ENCODE measurements at places on chromosomes 12 and 14.

DNA sequence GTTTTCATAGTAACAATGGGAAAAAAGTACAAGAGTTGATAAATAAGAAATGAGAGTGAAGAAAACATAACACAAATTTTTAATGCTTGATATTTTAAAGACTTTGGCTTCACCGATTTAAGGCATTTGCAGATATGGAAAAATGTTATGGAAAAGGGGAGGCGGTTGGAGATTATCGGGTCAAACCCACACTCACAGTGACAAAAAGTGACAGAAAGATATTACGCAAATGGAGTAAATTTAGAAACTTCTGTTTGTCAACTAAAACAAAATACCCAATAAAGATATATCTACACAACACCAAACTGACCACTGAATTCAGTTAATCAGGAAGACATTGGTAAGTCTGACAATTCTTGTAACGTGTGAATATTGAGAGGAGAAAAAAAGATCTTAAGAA, 2.5 kb downstream of the PPP1R12A start:
- DNase-seq, result no peak

GRCh38 chr14:96423446-96424108, 31.6 kb downstream of the AK7 start:
- no peak for DNase-seq

DNA sequence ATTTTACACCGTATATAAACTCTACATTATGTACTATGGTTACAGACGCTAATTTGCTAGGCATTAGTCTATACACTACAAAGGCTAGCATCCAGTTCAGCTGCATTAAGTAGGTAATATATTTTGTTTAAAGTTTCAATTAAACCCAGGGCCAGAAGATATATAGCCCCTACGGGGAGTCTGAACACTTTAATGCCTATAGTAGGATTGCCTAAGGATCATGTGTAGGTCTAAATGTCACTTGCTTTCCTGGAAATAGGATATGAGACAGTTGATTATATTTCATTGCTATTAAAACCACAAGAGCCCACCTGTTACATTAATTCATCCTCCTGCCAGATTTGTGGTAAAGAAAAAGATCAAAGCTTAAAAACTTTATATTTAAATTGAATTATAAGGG, 286.9 kb downstream of the TMTC2 start:
- DNase-seq, result no peak

DNA sequence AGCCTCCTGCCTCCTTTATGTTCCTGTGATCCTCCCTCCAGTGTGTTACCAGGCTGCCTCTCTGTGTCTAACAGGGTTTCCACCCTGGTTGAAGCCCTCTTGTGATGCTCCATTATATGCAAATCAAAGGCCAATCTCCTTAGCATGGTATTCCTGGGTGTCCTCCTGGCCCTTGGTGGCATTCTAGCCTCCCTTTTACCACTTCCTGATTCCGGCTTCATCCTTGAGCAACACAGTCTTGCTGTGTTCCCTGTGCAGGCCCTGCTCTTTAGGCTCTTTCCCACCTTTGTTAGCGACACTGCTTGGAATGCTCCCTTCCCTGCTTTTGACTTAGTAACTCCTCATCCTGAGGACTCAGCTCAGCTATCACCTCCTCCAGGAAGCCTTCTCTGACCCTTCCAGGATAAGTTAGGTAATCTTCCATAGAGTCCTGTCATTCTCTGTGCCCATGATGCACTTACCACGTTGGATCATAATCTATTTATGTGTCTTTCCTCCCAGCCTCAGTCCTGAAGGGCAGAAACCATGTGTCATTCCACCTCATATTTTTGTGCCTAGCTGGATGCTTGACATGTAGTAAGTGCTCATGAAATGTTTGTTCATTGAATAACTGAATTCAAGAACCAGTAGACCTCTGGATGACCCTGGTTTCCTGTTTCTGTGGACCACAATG, 37.3 kb downstream of the PRKCH start:
- DNase-seq, result no peak

GRCh38 chr14:24312736-24313507, 1.6 kb downstream of the LTB4R start:
- no peak for DNase-seq

GRCh38 chr12:62351326-62351725, 91.1 kb downstream of the USP15 start:
- DNase-seq, result no peak

DNA sequence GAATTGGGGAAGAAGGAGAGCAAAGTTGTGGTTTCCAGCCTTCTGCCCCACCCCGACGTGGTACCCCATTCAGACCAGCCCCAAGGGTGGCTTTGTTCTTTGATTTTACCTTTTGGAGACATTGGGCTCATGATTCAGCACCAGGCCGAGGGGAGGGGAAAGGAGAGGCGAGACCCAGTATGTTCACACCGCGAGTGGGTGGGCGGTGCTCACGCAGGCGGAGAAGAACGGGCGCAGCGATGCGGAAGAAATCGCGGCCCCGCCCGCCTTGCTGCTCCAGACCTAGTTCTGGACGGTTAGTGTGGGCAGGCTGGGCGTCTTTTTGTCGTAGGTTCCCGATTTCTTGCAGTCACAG, 963 bp downstream of the ATL1 start:
- DNase-seq, result peak; percentile 75

GRCh38 chr14:105147671-105148603, 20.6 kb downstream of the JAG2 start:
- DNase-seq, result no peak

- DNase-seq, result no peak
These were observed 903 bp downstream of the BRF1 start for GRCh38 chr14:105299654-105300541.

DNA sequence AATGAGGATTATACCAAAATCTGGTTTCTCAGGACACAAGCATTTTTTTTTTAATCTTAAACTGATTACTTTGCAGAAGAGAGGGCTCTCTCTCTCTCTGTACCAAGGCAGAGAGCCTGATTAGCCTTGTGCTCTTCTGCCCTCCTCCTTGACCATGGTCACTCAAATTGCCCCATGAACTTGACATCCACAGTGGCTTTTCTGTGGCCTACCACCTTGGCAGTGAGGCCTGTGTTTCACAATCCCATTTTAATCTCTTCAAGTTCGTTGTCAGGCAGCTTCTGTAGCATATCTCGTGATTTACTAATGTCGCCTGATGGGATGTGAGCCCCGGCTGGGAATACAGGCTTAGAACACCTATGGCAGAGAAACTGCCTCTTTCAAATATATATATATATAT, 30.7 kb upstream of the PWP1 start:
- no peak for DNase-seq

DNA sequence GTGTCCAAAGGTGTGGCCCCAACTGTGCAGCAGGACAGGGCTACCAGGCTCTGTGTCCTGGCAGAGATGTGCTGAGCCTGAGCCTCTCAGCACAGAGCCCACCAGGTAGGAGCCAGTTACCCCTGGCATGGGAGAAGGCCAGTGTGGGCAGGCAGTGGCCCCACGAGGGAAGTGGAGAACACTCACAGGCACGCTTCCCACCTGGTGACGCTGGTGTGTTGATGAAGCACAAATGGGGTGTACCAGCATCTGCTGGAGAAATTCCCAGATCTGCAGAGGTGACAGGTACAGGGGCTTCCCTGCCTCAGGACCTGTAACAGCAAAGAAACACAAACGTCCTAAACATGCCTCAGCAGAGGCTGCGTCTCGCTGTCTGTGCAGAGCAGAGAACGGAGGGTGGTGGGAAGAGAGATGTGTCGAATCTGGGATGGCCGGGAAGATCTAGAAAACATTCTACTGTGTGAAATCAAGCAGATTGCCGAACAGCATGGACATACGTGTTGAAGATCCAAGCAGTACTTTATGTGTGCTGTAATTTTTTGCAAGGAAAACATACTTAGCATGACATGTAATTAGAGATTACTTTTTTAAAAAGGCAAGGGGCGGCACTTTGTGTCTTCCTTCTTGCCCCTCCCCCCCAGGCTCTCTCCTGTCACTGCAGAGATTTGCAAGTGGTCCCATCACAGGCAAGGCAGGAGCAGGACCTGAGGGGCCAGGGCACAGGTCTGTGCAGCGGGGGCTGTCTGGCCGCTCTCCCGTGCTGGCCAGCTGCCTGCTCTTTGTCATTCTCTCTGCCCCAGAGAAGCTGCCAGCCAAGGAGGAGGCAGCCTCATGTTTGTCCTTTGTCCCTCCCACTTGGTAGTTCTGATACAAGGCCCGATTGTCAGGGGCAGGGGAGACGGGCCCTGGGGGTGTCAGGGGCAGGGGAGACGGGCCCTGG, 17.3 kb downstream of the HIP1R start:
- peak; percentile 70 for DNase-seq

DNA sequence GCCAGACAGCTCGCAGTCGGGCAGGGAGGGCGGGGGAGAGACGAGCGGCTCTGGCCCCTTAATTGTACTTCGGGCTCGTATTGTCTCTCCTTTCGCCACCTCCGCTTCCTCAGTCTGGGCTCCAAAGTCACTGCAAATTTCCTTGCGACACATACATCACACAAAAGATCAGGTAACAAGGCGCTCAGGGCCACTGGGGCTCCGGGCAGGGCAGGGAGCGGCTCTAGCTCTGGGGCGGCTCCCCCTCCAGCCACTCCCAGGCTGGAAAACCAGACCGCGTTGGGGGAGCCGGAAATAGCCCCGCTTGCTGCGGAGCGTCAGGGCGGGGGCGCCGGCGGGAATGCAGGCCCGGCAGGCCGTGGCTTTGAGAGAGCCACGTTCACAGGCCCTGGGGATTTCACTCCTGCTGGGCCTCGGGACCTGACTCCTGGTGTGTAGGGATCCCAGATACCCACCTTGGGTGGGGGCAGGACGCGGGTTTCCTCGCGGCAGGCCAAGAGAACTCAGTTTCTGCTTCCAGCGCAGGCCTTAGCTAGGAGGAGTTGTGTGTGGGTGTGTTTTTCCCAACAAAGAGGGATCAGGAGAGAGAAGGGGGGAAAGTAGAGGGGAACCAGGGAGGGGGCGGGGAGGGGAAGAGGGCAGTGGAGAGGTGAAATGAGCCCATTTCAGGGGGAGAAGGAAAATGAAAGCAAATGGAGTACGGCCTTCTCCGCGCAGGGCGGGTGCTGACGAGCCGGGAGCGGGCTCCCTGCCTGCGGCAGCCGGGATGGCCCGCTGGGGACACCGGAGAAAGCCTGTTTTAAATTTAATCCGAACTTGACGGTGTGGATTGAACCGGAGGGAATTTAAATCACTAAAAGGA, 4.4 kb upstream of the HOXC9 start:
- no peak for DNase-seq

- no peak for DNase-seq
These were observed 7.5 kb upstream of the IFT81 start for GRCh38 chr12:110116623-110117022.

GRCh38 chr14:105578070-105578469, 51.7 kb downstream of the TMEM121 start:
- no peak for DNase-seq

DNA sequence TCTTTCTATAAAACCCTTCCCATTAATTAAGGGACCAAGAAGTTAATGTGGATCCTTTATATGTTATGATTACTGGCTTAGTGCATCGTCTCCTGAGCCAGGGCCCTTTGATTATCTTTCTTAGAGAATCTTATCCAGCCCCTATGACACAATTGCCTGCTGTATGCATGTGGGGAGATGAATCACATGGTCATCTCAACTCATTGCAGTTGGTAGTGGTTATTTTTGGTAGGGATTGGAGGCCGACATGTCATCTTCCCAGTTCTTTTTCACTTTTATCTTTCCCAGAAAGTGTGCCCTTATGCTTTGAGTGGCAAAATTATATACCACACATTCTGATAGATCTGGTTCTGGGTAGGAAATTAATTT, 26.0 kb downstream of the ZNF664 start:
- no peak for DNase-seq

GRCh38 chr12:97921979-97922722, 459.5 kb downstream of the RMST start:
- no peak for DNase-seq

- DNase-seq, result no peak
These were observed 2.4 kb upstream of the HOXC4 start for GRCh38 chr12:54051026-54051842.

GRCh38 chr12:87670448-87670847, 358.8 kb downstream of the C12orf50 start:
- no peak for DNase-seq
